ENCODE measurements at places on chromosomes 13 and 19. TPM values are rescaled to one million over a fixed set of nuclear protein-coding genes. Genes with fewer than 3 reads are reported as not detected.
A peak's percentile ranks its signal among the peaks of the same experiment; 100 is the strongest.

GRCh38 chr13:86945584-86945983 lies 725.6 kb upstream of the SLITRK5 start:
- no peak for DNase-seq

DNA sequence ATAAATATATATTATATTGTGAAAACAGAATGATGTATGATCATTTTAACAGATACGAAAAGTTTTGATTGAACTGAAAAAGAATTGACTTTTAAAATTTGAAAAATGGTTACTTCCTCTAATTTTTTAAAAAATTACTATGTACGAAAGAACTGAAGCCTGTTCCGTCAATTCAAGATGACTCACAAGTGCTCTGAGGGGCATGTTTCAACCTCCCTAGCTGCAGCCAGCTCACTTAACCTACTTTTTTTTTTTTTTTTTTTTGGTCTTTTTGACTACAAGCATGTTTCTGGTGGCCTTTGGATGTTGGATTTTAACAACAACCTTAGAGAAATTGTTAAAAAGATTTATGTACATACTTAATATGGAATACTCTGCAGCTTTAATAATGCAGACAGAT lies 1139.3 kb downstream of the DIAPH3 start:
- DNase-seq, result peak; percentile 9

GRCh38 chr19:12052497-12053169 lies at the start of gene ZNF878:
TSS of gene ZNF878 (minus strand) at chr19:12052961. CDS start at chr19:12052801, 160 bp downstream.
- DNase-seq, result peak; percentile 79

DNA sequence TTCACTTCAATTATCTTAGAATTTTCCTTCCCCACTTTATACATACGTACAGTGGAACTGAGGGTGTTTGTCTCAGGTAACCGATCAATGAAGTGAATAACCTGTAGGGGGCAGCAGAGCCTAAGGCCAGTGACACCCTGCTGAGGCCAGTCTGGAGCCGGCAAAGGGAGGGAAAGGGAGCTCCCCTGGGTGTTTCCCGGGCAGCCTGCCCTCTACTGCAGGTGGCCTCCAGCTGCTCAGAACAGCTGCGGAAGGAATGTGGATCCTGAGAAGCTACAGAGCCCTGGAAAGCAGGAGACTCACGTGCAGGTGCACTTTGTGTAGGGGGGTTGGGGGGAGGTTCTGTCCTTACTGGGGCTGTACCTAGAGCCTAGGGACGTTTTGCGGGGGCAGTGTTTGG lies 832 bp upstream of the ZNF491 start:
- peak; percentile 49 for DNase-seq

Gene SLC10A2
- total RNA-seq, result not detected
